Activated T-helper 2 cell treated with anti-CD3 and anti-CD28 coated beads, Interferon-gamma antibody, Interleukin-2, Interleukin-4, amounts not matched to agents 10 μg/mL and 5 μg/mL and 100 μg/mL, durations not matched to agents 14 hours and 24 hours and 36 hours (primary cell): ENCODE measurements at places on chromosomes 5 and 9.

DNA sequence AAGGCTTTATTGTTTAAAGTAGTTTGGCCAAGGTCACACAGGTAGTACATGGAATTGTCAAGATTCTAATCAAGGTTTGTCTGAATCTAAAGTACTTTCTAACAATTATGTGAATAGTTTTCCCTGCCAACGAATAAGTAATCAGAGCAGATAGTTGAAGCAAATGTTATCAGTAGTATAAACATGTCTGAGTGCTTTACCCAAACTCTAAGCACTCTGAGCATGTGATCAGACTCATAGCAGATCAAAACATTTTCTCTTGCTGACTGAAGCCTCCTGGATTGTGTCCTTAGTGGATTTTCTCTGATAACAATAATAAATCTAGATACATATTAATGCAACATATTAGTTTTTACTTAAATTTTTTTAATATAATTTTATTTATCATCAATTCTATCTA is 995.0 kb downstream of the EFNA5 start:
- no peak for DNase-seq

- DNase-seq, result no peak
Observed at GRCh38 chr5:176647843-176648473, 674 bp downstream of the TSPAN17 start.

- no peak for DNase-seq
Observed at GRCh38 chr5:146770980-146771379, 107.6 kb downstream of the PPP2R2B start.

DNA sequence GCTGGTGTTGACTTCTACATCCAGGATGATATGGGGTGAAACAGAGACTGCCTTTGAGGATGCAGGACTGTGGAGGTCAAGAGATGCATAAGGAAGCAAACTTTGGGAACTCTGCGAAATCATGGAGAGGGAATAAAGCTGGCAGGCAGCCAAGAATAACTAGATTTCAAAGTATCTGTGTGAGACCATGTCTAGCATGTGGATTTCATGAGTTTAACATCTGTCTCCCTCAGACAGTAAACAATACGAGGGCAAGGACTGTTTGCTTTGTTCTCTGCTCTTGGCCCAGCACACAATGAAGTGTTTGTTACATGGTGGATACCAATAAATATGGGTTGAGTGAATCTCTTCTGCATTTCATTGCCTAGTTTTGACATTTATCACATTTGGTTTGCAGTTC is 71.3 kb downstream of the RASEF start:
- DNase-seq, result no peak

- no peak for DNase-seq
Observed at GRCh38 chr9:130527651-130528310, 51.6 kb upstream of the FUBP3 start.

GRCh38 chr5:94045839-94046782 is 304.7 kb upstream of the POU5F2 start:
- DNase-seq, result no peak

DNA sequence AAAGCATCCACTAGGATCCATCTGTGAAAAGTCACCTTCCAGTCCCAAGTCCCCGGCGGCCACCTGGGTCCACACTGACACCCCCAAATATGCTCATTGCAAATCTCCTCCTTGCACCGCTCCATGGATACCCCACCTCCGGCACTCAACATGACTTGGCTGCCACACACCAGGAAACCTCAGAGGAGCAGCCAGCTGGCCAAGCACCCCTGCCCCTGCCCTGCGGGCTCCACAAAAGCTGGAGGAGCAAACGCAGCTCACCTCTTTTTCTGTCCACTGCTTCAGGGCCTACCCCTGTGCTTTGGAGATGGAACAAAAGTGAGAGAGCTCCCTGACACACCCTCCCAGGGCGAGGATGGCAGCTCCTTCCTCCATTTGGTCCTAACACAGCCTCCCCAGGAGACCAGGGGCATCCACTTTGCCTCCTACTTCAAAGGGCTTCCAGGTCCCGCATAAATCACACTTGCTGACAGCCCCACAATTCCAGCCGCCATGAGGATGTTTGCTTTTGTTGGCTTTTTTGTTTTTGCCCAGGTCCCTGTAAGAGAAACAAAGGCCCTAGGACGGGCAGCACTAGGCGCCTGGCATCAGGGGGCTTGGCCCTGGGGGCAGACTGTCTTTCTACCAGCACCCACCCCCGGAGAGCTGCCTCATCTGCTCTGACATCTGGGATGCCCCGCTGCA is 14.8 kb downstream of the ROR2 start:
- DNase-seq, result no peak

GRCh38 chr9:94096819-94097577 is 12.7 kb downstream of the PTPDC1 start:
- no peak for DNase-seq

DNA sequence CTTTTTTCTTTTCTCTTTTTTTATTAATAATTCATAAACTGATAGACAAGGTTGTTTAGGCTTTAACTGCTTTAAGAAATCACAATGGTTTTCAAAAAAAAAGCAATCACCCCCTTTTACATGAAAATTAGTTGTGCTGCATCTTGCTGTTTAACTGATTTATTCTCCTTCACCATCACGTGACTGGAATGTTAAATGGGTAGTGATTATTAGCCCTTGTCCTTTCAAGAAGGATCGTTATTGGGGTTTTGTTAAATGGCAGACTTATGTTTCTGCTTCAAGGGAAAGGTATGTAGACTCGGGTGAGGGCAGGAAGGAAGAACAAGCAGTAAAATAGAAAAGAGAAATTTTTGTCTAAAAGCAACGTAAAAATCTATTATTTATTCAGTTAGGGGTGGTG is 175.6 kb upstream of the TLE4 start:
- no peak for DNase-seq
